ENCODE measurements at places on chromosomes 4 and X.

DNA sequence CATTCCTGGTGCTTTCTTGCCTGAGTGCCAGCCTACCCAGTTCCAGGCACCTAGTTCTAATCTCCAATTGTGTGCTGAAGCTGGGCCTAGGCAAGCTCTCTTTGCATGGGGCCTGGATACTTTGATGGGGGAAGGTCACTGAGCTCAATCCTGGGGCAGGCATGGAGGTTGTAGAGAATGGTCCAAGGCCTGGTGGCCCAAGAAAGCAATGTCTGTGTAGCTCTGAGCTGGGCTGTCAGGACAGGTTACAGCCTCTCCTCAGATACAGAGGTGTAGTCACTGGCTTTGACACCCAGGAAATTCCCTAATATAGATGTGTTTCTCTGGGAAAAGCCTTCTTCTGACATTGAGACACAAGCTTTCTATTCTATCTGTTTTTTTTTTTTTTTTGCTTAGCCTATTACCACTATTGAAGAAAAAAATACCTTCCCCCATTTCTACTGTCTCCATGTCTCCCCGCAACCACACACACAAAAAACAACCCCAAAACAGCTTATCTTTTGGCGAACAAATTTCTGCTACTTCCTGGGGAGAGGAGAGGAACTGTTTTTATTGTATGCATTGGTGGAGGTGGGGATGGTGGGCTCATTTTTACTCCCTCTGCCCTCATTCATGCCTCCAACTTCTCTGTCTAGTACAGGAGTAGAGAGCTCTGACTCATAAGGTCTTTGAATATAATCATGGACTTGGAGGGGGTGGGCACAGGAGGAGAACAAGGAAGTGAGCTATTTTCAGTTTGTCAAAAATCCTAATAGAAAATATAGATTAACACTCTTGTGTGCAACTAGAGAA lies 66.7 kb upstream of the DHX15 start:
- DNase-seq, result no peak

DNA sequence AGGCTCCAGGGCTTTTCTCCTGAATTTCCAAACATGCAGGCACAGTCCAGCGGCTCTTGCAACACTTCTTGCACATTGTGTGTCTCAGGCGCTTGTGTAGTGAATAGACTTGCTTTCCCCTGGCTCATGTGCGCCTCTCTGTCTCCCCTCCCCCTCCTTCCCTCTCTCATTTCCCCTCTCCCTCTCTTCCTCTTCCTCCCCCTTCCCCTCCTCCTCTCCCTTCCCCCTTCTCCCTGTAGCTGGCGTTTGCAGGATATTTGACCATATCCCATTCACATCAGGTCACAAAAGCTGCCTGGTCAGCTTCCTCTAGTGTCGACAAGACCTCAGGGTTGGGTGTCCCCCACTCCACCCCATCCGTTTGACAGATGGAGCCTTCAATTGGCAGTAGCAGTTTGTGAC lies 2.4 kb downstream of the CHST7 start:
- peak; percentile 33 for DNase-seq

- peak; percentile 64 for DNase-seq
Observed at GRCh38 chr4:6470502-6471306, 1.7 kb downstream of the PPP2R2C start.

GRCh38 chrX:47080915-47081236 lies 2.6 kb downstream of the RGN start:
- DNase-seq, result no peak

DNA sequence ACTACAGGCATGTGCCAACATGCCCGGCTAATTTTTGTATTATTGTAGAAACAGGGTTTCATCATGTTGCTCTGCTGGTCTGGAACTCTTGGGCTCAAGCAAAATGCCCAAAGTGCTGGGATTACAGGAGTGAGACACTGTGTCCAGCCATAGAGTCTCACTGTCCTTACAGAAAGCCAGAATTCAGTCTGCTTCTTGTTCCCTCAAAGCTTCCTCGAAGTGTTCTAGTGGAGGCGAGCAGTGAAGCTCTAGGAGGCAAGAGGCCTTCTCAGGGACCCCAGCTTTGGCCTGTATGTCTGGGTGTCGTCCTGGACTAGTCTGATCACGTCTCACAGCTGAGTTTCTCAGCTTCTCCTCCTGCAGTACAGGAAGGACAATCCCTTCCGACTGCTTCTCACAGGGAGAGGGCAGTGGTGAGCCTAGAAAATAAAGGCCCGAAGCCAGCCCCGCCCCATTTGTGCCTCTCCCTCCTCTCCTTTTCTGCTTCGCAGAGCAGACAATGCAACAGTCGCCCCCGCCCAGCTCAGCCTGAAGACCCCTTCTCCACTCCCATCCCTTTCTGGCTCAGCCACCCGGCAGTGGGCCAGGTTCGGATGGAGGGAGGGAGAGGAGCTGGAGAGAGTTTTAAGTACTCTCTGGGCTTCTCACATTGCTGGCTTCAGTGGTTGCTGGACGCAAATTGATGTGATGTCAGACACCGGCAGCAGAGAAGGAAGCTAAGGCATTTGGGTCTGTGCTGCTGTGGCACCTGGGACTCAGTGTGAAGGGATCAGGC lies 11.1 kb upstream of the FAM3A start:
- DNase-seq, result peak; percentile 85

DNA sequence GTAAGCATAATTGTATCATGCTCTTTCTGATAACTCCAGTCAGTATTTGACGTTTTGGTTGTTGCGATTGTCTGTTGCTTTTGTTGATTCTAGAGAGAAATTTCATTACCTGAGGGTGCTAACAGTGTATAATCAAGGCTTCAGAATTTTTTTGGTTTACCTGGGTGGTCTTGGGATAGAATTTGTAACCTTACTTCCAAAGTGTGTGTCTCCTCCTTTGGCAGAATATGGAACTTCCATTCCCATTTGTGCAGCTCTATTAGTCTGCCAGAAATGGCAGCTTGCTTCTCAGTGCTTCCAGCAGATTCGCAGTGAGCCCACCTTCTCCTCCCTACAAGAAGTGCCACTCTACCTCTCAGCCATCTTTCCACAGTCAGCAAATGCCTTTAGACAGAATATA lies 5.3 kb downstream of the COPS4 start:
- DNase-seq, result no peak

GRCh38 chr4:19940861-19941260 lies 310.8 kb upstream of the SLIT2 start:
- no peak for DNase-seq

DNA sequence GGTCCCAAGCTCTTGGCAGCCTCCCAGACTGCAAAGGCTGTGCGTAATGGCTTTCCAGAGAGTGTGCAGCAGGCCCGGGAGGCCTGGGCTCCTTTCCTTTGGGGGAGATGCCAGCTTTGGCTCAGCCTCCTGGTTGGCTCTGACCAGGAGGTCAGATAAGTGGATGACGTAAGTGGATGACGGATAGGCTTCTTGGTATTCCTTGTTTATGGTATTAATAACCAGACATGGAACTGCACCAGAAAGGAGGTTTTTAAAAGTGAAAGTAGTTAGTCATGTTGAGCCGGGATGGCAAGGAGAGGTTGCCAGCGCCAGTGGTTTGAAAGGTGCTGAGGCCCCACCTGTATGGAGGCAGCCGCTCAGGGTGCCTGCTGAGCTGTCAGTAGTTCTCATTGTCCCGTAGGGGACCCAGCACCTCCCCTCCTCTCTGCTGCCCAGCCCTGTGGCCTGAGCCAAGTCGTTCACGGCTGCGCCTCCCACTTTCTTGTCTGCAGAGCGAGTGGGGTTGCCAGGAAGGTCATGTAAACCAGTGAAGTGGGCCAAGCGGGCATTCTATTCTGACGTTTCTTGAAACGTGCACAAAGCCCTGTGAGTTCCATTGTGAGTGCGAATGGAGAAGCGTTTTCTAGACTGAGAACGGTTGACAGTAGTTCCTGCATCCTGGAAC lies 28.7 kb upstream of the STOX2 start:
- peak; percentile 71 for DNase-seq

GRCh38 chr4:41865981-41866798 lies 69.0 kb upstream of the TMEM33 start:
- no peak for DNase-seq

DNA sequence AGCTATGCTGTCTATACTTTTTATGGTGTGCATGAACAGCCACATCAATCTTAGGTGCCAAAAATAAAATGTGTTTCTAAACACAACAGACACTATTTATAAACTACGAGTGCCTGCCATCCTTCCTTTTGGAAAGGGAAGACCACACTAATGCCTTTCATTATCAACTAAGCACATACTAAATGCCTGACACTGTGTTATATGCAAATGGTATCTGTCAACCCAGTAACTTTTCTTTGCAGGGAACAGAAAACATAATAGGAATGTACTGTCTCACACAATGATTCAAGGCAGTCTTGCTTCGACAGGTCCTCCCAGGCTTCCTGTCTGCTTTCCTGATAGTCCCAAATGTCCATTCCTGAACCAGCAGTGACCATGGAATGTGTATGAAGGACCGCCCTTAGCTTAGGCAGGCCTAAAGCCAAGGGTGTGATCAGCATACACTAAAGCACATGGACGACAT lies 43.8 kb downstream of the ADGRA3 start:
- no peak for DNase-seq

DNA sequence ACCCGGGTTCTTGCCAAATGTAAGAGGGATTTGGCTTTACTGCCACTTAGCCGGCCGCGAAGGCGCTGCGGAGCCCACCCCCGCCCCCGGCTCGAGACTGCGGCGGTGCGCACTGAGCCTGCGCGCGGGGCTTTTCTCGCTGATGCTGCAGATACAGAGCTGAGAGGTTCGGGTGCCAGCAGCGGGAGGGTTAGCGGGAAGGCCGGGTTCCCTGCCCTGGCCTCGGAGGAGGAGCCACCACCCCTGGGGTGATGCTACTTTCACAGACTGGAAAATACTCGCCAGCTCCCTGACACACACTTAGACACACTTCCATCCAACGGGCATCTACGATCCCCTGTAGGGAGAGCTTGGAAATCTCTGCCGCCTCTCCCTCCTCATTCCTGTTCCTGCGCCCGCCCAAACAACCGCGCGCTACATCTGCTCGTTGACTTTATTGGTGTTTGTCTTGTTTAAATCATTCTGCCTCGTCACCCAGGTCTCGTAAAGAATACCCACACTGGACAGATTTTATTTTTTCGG lies 2.1 kb upstream of the PCDH7 start:
- peak; percentile 55 for DNase-seq

GRCh38 chrX:53580742-53581504 lies 105.6 kb downstream of the HUWE1 start:
- DNase-seq, result no peak

GRCh38 chr4:140720387-140721304 lies 35.5 kb downstream of the TBC1D9 start:
- no peak for DNase-seq

GRCh38 chr4:150256841-150257730 lies 178.8 kb downstream of the DCLK2 start:
- no peak for DNase-seq

GRCh38 chr4:88962396-88962795 lies 94.6 kb downstream of the FAM13A start:
- DNase-seq, result no peak

- DNase-seq, result no peak
Observed at GRCh38 chr4:53508446-53508845, 82.8 kb downstream of the LNX1 start.

DNA sequence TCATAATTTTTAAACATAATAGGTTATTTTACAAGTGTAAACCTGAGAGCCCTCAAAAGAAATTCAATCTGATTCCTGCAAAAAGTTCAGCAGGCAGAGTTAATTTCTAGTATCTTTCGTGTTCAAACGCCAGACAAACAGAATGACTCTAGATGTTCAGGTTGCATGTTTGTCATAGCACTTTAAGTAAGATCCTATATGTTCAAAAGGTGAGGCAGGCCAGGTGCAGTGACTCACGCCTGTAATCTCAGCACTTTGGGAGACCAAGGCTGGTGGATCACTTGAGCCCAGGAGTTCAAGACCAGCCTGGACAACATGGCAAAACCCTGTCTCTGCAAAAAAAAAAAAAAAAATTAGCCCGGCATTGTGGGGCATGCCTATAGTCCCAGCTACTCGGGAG lies 1.1 kb upstream of the RASSF6 start:
- DNase-seq, result no peak

- peak; percentile 54 for DNase-seq
Observed at GRCh38 chr4:162163892-162164759, at the start of gene FSTL5. Gene FSTL5, minus strand, starts transcription at chr4:162164000. Its CDS starts 52,604 bp downstream, at chr4:162111396.

GRCh38 chr4:2832981-2833670 lies 10.5 kb upstream of the ADD1 start:
- peak; percentile 30 for DNase-seq

DNA sequence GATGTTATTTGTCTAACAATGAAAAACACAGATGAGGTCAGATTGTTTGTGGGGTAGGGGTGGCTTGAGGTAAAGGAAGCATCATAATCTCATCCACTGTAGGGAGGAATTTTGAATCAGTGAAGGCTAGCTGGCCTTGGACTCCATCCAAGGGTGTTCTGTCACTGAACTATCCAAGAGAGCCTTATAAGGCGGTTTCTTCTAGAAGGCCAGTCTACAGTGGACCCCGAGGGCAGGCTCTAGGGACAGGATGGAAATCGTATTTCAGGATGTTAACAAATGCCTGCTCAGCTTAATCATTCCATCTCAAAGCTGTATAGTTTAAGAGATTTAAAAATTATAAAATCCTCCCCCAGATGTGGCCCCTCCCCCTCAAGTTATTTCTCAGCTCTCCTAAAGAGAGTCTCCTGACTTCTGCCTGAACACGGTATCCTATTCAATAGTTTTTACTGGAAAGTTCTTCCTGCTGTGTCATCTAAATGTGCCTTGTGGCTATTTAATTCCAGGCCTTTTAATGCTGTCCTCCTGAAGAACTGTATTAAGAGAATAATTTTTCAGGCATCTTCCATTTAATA lies 8.0 kb downstream of the IGFBP7 start:
- DNase-seq, result peak; percentile 67

DNA sequence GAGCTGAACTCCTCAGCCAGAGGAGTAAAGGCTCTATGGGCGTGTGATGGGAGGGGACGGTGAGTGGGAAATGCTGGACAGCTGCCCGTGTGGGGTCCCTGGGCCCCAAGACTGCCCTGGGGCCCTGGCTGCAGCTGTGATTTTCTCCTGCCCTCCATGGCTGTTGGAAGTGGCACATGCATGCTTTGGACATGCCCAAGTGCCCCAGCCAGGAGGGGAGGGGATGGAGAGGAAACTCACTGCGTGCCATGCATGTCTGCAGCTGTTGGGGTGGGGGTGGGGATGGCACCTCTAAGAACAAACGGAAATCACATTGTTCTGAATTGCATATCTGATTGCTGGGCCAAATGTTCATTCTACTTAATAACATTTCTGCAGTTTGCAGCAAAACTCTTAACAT lies 52.4 kb downstream of the MID2 start:
- no peak for DNase-seq

GRCh38 chr4:11197631-11198341 lies 230.9 kb downstream of the HS3ST1 start:
- no peak for DNase-seq

DNA sequence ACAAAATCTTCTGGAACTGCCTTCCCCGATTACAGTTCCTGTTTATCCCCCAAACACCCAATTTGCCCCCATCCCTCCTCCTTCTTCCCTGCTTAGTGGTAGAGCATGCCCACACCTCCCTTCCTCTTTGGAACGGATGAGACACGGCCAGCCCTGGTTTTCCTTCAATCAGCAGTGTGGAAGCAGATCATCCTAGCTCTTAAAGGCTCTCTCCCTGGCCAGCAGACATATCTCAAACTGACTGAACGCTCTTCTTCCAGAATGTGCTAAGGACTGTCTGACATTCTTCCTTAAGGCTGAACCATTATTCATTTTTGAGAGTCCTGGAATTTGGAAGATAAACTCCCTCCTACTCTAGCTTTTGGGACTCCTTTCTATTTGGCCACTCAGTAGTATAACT lies 161.1 kb downstream of the TRIML1 start:
- DNase-seq, result no peak

Data from psoas muscle (tissue), 8 donors.